ENCODE measurements at places on chromosomes 16 and 17.
A peak's percentile ranks its signal among the peaks of the same experiment; 100 is the strongest.

DNA sequence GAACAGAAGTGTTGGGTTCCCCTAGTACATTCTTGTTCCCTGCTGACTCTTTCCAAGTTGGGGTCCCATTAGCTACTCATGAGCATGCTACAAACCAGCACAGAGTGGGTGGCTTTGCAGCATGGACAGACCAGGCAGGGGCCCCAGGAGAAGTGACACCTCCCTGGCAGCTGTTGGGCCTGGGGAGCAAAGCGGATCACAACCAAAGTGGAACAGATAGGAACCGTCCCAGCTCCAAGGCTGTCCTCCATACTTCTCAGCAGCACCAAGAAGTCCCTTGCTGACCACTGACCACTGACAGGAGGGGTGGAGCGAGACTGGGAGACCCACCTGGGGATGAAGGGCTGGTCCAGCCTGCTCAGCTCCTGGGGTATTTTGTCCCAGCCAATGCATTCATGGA is 12.4 kb upstream of the GFAP start:
- no peak for DNase-seq

- DNase-seq = peak; percentile 63
Observed at GRCh38 chr17:42517516-42517915, 18.5 kb upstream of the NAGLU start.

DNA sequence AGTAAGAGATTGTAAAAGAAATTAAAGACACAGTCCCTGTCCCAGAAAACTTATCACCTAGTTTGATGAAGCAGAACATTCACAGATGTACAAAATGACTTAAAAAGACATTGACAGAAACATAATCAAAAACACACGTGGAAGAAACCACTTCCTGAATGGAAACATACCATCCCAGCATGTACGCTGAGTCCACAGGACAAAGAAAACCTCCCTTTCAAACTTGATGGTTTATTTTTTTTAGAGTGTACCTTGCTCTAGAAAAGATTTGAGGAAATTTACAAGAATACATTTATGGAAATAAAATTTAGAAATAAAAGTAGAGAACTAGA is 140.9 kb downstream of the PMP22 start:
- DNase-seq = no peak

DNA sequence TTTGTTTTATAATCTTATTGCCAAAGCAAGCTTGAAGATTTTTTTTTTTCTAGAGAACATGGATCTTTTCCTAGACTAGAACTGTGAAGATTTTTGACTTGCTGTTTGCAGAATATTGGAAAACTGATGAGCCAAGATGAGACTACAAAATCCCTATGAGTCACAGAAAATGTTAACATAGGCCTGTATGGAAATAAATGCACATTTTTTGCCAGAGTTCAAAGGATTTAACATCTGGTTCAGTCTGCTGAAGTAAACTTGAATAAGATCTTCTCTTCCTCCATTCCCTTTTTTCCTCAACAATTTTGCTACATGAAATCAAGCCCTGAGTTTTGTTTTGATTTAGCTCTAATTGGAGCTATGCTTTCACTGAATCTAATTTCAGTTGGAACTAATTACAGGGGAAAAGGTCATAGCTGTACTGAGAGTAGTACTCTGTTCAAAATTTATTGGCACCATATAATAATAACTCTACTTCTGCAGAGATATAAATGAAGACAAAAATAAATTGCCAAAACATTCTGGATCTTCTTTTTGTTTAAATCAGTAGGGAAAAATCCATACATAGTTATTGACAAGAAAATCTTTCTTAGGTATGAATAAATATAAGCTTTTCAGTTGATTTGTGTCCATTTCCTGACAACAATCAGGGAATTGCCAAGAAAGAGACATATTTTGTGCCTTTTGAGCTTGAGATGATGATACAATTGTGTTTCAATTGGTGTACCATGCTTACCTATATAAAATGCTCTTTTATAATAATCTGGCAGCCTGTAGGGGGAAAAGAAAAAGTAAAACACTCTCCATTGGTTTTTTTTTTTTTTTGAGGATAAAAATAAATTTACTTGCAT is 387.5 kb upstream of the GOT2 start:
- no peak for DNase-seq

DNA sequence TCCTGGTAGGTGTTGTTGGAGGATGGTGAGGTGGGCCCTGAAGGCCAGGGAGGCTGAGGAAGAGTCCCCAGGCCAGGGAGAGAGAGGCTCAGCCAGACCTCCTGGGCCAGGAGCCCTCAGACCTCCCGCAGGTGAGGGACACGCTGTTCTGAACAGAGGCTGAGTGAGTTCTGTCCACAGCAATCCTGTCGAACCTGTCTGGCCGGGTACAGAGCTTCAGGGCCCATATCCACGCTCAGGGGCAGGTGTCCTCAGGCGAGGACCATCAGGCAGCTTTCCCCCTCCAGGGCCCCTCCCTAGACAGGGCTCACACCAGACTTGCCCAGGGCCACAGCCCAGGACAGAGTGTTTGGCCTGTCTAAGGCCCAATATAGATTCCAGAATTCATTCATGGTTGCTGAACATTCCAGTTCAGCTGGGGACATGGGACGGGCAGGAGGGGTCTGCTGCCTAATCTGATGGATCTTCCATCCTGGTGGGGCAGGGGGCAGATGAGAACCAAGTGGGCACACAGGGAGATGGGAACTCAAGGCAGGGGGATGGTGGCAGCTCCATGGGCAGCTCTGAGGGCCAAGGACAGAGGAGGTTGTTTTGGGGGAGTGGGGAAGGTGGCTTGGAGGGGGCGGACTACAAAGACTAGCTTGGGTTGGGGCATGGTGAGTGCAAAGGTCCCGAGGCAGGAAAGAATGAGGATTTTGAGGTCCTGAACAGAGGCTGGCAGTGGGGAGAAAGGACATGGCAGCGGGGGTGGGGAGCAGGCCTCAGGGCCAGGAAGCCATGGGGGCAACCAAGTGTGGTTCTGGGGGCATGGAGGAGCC is 23.4 kb upstream of the MPRIP start:
- no peak for DNase-seq

DNA sequence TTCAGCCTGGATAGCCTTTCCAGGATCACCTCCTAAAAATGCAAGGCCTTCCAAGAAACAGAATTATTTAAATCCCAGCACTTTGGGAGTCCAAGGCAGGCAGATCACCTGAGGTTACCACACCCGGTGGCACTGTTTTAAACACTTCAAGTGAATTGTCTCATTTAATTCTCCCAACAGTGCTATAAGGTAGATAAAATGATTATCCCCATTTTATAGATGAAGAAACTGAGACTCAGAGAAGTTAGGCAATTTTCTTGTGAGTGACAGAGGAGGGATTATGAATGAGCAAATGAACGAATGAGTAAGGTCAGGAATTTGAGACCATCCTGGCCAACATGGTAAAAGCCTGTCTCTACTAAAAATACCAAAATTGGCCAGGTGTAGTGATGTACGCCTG is 16.8 kb downstream of the THRA start:
- no peak for DNase-seq

GRCh38 chr17:76248013-76248782 is 7.9 kb upstream of the RNF157 start:
- no peak for DNase-seq

- no peak for DNase-seq
Observed at GRCh38 chr17:44812263-44812662, 17.8 kb downstream of the GJC1 start.

GRCh38 chr17:43662413-43663141 is 855 bp upstream of the MEOX1 start:
- no peak for DNase-seq

DNA sequence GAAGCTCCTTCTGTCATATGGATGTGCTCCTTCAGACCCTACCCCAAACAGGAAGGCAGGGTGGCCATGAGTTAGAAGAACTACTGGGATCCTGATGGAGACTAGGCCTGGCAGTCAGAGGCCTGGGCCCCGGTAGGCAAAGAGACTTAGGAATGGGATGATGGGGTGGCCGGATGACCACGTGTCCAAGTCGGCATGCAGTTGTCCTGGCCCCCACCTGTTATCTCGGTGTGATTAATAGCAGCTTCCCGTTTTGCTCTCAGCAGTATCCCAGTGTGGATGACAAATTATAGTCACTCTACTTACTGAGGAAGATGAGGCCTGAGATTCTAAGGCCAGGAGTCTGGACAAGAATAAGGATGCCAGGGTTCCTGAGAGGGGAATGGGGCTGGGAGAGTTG is 1.5 kb downstream of the TNFSF12 start:
- DNase-seq = no peak

DNA sequence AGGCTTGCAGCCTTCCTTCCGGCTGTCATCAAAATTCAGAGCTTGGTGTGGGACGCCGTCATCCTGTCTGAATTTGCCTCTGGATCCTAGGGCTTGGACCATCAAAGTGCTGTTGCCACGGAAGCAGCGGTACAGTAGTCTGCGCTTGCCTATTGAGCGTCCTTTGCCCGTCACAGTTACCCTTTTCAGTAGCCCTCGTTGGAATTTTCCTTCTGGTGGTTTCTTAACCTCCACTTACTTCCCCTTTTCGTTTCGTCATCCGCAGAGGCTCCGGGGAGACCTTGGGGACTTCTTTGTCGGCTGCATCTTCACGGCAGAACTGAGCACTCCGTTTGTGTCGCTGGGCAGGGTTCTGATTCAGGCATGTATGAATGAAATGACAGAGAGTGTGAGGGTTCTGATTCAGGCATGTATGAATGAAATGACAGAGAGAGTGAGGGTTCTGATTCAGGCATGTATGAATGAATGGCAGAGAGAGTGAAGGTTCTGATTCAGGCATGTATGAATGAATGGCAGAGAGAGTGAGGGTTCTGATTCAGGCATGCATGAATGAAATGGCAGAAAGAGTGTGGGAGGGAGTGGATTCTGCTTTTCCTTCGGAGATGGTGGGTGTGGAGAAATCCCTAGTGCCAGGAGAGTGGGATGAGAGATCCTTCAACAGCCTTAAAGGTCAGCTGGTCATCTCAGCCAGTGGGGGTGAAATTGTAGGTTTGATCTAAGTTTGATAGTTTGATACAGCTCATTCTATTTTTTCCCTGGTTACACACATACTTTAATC is 8.0 kb downstream of the TLCD3A start:
- no peak for DNase-seq

- DNase-seq = no peak
Observed at GRCh38 chr16:56093055-56093454, 98.2 kb upstream of the GNAO1 start.

DNA sequence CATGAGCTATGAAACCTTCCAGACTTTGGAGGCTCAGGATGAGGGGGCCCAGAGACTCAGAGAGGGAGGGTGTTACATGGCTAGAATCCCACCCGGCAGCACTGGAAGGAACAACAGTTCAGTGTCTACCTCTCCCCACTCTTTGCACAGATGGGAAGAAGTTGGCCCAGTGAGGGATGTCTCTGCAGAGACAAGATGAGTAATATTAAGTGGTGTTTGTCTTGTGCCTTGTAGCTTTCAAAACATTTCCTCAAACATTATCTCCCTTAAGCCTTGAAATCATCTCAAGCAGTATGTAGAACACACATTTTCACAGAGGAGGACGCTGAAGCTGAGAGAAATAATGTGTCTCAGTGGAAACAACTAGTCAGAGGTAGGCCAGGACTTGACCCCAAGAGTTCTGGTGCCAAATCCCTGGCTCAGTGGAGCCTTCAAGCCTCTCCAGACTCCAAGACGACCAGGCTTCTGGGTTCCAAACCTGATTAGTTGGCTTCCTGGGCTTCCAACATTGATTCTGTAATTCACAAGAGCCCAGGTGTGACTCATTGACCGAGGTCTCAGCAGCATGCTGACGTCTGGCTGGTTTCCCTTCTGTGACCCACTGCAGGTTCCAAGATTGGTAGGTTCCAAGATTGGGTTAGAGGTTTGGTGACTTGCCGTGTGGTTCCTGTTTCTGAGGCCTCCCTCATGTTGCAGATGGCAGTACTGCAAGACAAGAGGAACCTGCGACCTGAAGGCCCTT is 7.4 kb downstream of the RNF112 start:
- DNase-seq = no peak

Measured in stimulated activated CD8-positive, alpha-beta memory T cell treated with anti-CD3 and anti-CD28 coated beads, Interleukin-12 subunit alpha, Interleukin-12 subunit beta, amount 100 ng/mL, for 4 hours (primary cell).